Naive thymus-derived CD4-positive, alpha-beta T cell (primary cell): ENCODE measurements at places on chromosomes 1 and 21. TPM values are rescaled to one million over a fixed set of nuclear protein-coding genes. Genes with fewer than 3 reads are reported as not detected.

- H3K27me3 ChIP-seq = no peaks in the 10 kb centered on the region
- H3K4me1 ChIP-seq = no peaks in the 10 kb centered on the region
- no peak overlapping the region for H3K4me3 ChIP-seq
- no peak for DNase-seq
- no peak overlapping the region for H3K27ac ChIP-seq
These were observed 117.9 kb downstream of the AKT3 start for GRCh38 chr1:243731974-243732625.

DNA sequence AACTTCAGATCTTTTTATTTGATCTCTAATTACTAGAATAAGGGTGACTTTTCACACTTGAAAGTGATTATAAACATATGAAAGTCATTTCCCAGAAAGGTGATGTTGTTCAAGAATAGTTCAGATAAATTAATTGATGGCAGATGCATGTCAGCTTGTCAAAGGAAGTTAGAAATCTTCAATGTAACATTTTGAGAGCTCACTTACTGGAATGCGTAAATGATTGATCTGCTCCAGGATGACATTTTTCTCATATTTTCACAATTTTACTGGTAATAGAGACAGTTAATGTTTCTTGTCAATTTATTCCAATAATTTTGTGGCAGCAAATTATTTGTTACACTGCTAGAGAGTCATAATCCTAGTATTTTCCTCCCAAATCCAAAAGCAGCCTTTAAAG lies 424.2 kb downstream of the PLA2G4A start:
- H3K4me3 ChIP-seq = no peak overlapping the region
- H3K27ac ChIP-seq = no peak overlapping the region
- no peaks in the 10 kb centered on the region for H3K36me3 ChIP-seq
- H3K27me3 ChIP-seq = no peaks in the 10 kb centered on the region

- DNase-seq = no peak
- H3K4me3 ChIP-seq = no peak overlapping the region
- no peaks in the 10 kb centered on the region for H3K4me1 ChIP-seq
- H3K27me3 ChIP-seq = no peaks in the 10 kb centered on the region
- no peak overlapping the region for H3K27ac ChIP-seq
- no peaks in the 10 kb centered on the region for H3K36me3 ChIP-seq
These were observed 27.1 kb upstream of the MTF2 start for GRCh38 chr1:93051961-93052360.

- DNase-seq = no peak
- H3K27ac ChIP-seq = peak overlapping the region; percentile 39
- no peak overlapping the region for H3K4me3 ChIP-seq
- no peaks in the 10 kb centered on the region for H3K27me3 ChIP-seq
- peaks cover 11% of the 10 kb centered on the region for H3K4me1 ChIP-seq
- H3K36me3 ChIP-seq = no peaks in the 10 kb centered on the region
These were observed 12.1 kb upstream of the DIPK1A start for GRCh38 chr1:92973203-92973897.

- H3K4me3 ChIP-seq = no peak overlapping the region
- no peaks in the 10 kb centered on the region for H3K27me3 ChIP-seq
- no peak for DNase-seq
These were observed 43.5 kb downstream of the MORN1 start for GRCh38 chr1:2347896-2348295.

GRCh38 chr1:174075245-174075692 lies 53.1 kb upstream of the RC3H1 start:
- DNase-seq = no peak
- no peaks in the 10 kb centered on the region for H3K27me3 ChIP-seq
- H3K4me1 ChIP-seq = no peaks in the 10 kb centered on the region

GRCh38 chr1:181485287-181486097 lies 2.2 kb downstream of the CACNA1E start:
- no peaks in the 10 kb centered on the region for H3K4me1 ChIP-seq
- no peak for DNase-seq
- no peaks in the 10 kb centered on the region for H3K36me3 ChIP-seq
- H3K27ac ChIP-seq = no peak overlapping the region
- H3K27me3 ChIP-seq = peaks cover 10% of the 10 kb centered on the region
- H3K4me3 ChIP-seq = no peak overlapping the region

- DNase-seq = no peak
- H3K36me3 ChIP-seq = no peaks in the 10 kb centered on the region
- no peaks in the 10 kb centered on the region for H3K27me3 ChIP-seq
- H3K27ac ChIP-seq = no peak overlapping the region
- H3K4me3 ChIP-seq = no peak overlapping the region
These were observed 5.8 kb downstream of the LAMC2 start for GRCh38 chr1:183191833-183192232.

DNA sequence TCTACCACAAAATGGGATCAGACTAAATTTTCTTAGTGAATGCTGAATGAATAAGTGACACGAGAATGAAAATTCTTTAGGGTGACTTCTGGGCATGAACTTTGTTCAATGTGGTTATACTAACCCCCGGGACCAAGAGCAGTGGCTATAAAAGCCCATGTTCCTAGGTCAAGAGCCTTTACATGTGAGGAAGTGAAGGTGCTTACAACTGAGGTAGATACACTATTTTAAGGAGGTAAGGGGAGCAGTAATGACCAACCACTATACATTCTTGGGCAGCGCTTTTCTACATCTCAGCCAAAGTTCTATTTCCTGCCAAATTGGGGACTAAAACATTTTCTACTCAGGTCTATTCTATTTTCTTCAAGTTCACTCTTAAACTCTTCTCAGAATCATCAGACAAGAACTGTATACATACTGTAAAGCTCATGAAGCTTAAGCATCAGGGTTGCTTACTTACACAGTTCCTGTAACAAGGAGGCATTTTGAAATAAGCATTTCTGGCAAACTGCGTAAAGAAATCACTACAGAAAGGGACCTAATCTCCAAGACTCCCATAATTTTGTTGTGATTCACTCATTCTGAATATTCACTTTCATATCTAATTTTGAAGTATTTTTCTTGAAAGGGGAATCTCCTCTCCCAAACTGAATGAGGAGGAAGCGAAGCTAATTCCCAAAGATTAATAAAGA lies 8.5 kb upstream of the ARHGAP29 start:
- no peak for DNase-seq
- H3K36me3 ChIP-seq = no peaks in the 10 kb centered on the region
- no peaks in the 10 kb centered on the region for H3K27me3 ChIP-seq

DNA sequence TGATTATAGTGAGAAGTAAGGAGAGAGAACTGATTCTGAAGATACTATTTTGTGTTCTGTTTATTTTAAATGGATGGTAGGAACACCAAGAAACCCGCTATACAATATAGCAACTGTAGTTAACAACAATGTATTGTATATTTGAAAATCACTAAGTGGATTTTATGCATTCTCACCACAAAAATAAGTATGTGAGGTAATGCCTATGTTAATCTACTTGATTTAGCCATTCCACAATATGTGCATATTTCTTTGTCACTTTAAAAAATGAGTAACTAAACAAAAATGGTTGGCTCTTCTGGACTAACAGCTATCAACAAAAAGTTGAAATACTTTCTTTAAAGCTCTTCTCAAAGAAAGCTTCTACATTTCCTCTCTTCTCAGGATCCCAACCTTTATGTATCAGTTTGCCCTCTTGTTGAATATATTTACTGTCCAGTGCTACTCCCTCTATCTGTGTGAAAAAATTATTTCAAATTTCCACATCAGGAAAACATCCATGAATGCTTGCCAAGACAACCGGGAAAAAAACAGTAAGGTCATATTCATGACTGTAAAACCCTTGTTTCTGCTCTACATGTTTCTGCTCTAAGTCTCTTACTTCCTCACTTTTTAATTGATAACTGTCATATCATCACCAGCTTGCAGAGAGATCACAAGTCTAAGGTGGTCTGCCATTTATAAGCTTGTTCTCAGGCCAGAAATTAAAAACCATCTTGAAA lies 27.0 kb downstream of the CLCA4 start:
- no peak for DNase-seq
- H3K4me3 ChIP-seq = no peak overlapping the region
- H3K36me3 ChIP-seq = no peaks in the 10 kb centered on the region

GRCh38 chr1:101145449-101145820 lies 91.4 kb upstream of the S1PR1 start:
- no peak overlapping the region for H3K4me3 ChIP-seq
- H3K36me3 ChIP-seq = no peaks in the 10 kb centered on the region
- DNase-seq = no peak
- no peak overlapping the region for H3K27ac ChIP-seq
- no peaks in the 10 kb centered on the region for H3K4me1 ChIP-seq
- H3K27me3 ChIP-seq = no peaks in the 10 kb centered on the region

DNA sequence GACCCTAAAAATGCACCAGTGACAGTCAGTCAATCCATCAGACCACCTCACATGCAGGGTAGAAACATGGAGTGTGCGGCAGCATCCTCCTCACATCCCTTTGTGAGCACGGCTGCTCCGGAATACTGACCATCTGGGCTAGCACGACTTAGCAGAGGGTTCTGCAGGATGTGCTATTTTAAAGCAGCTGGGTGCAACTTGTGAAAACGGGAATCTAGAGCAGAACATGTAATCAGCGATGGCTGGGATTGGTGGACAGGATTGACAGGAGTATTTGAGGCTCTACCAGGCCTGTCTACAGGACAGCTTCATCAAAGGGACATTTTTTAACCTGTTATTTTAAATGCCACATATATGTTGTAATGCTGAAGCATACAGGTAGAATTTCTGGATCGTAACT lies 16.8 kb upstream of the PLEKHM2 start:
- no peak overlapping the region for H3K4me3 ChIP-seq
- DNase-seq = no peak
- no peak overlapping the region for H3K27ac ChIP-seq
- no peaks in the 10 kb centered on the region for H3K4me1 ChIP-seq
- H3K27me3 ChIP-seq = no peaks in the 10 kb centered on the region
- no peaks in the 10 kb centered on the region for H3K36me3 ChIP-seq

- no peak overlapping the region for H3K27ac ChIP-seq
- H3K27me3 ChIP-seq = no peaks in the 10 kb centered on the region
- no peak overlapping the region for H3K4me3 ChIP-seq
- no peaks in the 10 kb centered on the region for H3K4me1 ChIP-seq
- no peak for DNase-seq
These were observed 50.9 kb downstream of the MEGF6 start for GRCh38 chr1:3560251-3560871.

GRCh38 chr1:204418174-204419063 lies 6.8 kb upstream of the PPP1R15B start:
- no peaks in the 10 kb centered on the region for H3K27me3 ChIP-seq
- no peaks in the 10 kb centered on the region for H3K36me3 ChIP-seq
- no peaks in the 10 kb centered on the region for H3K4me1 ChIP-seq
- H3K27ac ChIP-seq = no peak overlapping the region

The MEX3A gene
- total RNA-seq = 0.05 TPM

The TMCO2 gene
- total RNA-seq = not detected

The IFT25 gene
- total RNA-seq = 42.6 TPM

The TMOD4 gene
- total RNA-seq = 2.9 TPM

The TBX19 gene
- total RNA-seq = 4.3 TPM

The CAPZA1 gene
- total RNA-seq = 114 TPM

The TMEM52 gene
- total RNA-seq = not detected

The CYP2J2 gene
- 1.1 TPM for total RNA-seq

The VAMP4 gene
- 18.2 and 19.7 TPM in 2 replicates for total RNA-seq
